ENCODE measurements at places on chromosomes 4 and X.
A peak's percentile ranks its signal among the peaks of the same experiment; 100 is the strongest.

- no peak for DNase-seq
These were observed 112.8 kb downstream of the KDR start for GRCh38 chr4:55012363-55013230.

DNA sequence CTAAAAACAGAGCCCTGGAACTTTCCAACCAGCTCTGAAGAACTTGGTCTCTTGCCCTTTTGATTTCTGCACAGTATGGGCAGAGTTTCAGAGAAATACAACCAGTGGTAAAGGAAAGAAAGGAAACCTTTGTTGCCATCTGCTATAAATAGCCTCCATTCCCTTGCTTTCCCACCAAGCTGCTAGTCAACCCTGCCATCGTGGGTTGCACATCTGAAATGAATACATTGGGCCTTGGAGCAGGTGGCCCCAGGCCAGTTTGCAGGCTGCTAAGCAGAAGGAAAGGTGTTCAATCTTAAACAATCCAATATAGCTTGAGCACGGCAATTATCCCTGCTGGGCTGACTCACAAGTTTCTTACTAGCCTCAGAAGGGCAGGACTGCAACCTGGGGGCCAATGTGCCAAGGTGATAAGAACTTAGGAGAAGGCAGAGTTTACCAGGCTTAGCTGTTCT lies 142.5 kb downstream of the PPARGC1A start:
- peak; percentile 79 for DNase-seq

- no peak for DNase-seq
These were observed 9.0 kb downstream of the SEC24D start for GRCh38 chr4:118826723-118827444.

- no peak for DNase-seq
These were observed 6.5 kb upstream of the SMARCA1 start for GRCh38 chrX:129529685-129530281.

DNA sequence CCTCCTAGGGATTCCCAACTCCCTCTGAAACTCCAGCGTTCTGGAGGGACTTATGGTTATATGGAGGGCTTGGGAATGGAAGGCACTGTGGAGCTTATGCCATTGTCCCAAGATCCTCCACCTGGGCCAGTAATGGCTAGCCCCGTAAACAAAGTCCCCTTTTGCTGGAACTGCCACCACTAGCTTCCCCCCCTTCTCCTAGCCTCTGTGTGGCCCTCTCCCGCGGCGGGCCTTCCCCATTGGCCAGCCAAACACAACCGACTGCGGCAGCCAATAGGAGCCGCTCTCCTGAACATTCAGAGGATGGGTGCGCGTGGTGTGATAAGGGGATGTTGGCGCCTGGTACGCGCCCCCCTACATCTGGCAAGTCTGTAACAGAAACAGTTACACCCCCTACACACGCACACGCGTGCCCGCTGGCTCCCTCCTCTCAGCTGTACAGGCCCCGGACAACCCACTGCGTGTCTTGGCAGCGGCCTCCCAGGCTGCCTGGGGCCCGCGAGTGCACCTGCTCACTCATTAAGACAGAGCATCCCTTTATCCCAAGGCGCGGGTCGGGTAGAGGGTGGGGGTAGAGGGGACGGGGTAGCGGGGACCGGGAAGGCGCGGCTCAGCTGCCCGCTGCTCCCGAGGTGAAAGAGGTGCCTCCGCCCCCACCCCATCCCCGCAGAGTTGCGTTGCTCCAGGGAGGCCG lies 863 bp upstream of the RAB33A start:
- peak; percentile 46 for DNase-seq

DNA sequence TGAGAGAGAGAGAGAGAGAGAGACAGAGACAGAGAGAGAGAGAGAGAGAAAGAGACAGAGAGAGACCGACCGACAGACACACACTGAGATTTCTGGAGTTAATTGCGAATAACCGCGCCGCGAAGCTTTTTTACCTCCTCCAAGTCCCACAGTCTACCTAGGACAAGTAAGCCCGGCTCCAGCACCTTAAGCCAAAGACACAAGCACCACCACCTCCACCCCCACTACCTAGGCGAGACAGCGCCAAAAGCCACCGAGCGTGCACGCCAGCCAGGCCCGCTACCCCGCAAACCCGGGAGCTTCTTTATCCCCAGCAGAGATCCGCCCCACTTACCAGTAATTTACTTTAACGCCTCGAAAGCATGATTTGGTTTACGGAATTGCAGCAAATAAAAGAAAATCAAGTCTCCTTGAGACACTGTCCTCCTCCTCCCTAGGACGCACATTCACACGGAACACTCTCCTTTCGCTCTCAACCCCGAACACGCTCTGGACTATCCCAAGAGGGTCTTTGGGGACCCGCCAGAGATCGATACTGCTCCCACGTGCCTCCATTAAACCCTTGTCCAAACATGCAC lies 649.6 kb upstream of the DIPK2B start:
- peak; percentile 21 for DNase-seq

- peak; percentile 15 for DNase-seq
These were observed 132.0 kb downstream of the CPZ start for GRCh38 chr4:8724436-8725070.

GRCh38 chr4:141153751-141154510 lies 20.7 kb upstream of the RNF150 start:
- no peak for DNase-seq

DNA sequence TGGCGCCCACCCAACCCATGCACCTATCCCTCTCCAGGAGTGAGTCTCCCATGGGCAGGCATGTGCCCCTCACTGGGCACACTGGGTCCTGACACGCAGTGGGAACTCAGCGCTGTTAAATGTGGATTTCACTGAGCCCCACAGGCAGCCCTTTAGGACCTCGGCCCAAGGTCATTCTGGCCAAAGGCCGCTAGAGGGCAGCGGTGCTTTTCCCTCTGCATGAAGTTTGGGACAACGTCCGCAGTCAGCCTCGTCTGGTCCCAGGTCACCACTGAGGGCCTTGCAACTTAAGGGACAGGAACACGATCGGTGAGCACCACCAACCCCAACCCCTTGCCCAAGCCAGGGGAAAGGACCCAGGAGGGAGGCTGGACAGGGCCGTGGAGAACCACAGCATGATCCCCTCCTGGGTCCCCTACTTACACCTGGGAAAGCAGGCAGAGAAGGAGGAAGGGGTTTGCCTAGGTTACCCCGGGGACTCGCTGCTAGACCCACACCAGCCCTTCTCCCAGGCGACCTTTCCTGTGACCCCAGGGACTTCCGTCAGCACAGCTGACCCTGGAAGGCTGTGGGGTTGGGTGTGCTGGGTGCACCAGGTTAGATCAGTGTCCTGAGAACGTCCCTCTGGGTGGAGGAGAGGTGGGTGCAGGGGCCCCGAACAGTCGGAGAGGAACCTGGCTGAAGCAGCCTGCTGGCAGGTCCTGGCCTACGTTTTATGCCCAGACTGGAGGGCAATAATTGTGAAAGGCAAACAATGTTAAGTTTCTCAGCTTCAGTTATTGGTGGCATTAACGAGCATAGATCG lies 24.0 kb downstream of the CYTL1 start:
- peak; percentile 68 for DNase-seq

DNA sequence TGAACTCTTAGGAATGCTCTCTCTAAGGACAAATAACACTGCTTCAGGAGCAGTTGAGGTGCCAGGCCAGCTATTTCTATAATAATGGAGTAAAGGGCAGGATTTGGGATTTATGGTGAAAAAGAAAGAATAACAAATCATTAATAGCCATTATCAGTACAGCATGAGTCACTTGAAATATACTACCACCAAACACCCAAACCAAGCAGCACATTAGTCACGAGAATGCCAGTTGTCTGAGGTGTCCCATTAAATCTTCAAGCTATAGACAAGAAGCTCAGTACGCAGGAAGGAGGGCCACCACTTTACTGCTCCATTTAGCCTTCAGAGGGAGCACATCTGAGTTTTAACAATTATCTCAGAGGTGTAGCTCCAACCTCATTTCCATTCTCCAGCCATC lies 106.8 kb upstream of the MAGEA10 start:
- no peak for DNase-seq

- no peak for DNase-seq
These were observed 897 bp downstream of the PNMA6F start for GRCh38 chrX:153320555-153321184.

DNA sequence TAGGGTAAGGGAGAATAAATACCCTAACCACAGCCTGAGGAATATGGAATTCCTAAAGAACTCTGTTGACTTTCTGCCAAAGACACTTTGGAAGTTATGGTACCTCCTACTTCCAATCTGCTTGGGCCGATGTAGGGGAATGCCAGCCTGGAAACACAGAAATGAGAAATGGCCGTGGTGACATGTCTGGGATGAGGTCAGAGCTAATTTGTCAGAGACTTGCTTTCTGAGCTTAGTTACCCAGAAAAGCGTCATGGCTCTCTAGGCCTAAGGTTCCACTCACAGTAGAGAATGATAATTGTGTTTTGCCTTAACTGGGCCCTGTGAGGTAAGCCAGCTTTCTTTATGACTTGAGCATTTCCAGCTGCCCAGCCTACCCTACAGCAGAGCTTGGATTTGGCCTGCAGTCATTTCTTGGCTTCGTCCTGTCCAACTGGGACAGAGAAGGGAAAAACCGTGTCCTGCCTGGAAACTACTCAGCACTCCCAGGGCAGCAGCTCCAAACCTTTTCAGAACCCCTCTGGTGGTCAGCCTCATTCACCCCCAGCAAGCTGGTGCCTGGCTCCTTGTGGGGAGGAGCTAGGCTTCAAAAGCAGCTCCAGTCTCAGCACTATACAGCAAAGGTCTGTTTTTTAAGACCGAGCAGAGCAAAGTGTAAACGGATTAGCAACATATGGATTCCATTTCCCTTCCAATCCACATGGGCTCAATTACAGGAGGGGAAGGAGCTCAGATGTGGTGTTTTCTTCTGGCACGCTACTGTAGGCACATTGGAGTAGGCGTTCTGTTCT lies 92.3 kb downstream of the RLIM start:
- no peak for DNase-seq

- DNase-seq: no peak
These were observed 268.2 kb upstream of the TEX13A start for GRCh38 chrX:105488716-105489115.

DNA sequence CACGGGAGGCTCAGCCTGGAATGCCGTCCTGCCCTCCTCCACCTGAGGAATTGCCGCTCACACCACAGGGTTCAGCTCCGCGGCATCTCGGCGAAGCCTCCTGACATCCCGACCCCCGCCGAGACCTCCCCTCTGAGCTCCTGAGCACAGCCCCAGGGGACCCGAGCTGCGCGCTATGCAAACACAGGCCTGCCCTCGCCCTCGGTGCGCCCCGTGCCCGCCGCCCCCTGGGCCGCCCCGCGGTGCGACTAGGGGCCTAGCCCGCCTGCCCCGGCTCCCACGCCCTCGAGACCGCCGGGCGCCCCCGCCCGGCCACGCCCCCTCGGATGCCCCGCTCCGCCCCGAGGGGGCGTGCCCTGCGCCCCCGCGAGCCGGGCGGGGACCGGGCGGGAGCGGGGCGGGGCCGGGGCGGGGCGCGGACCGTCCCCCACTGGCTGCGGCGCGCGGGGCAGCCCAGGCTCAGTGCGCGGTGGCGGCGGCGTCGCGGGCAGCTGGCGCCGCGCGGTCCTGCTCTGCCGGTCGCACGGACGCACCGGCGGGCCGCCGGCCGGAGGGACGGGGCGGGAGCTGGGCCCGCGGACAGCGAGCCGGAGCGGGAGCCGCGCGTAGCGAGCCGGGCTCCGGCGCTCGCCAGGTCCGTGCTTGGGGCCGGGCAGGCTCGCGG lies at the start of gene FGFR3:
TSS of gene FGFR3 (plus strand) at position 462 of the 664 bp plus-strand sequence. CDS start 642 bp downstream, outside the sequence.
- DNase-seq: peak; percentile 76

GRCh38 chr4:112938461-112939058 lies 110.9 kb upstream of the ANK2 start:
- DNase-seq: no peak

- no peak for DNase-seq
These were observed 76.2 kb upstream of the CD99 start for GRCh38 chrX:2614911-2615310.

GRCh38 chrX:108438110-108438623 lies at the start of gene COL4A6:
TSS of gene COL4A6 (minus strand) at chrX:108438422. CDS start at chrX:108438196, 226 bp downstream.
- DNase-seq: no peak

DNA sequence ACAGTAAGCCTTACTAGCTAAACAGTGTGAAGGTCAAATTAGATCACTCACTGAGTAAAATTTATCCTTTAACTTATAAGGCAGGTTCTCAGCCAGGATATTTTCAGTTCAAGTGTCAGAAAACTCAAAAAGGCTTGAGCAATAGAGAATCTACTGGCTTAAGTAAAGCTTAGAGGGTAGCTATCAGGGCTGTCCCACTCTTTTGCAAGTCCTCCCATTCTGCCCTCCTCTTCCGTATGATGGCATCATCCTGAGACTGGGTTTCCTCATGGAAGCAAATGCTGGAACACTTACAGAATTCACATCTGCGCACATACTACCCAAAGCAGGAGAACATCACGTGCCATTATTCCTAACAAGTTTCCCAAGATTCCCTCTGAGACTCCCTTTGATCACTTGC lies 55.0 kb downstream of the FBXL5 start:
- DNase-seq: no peak

- DNase-seq: no peak
These were observed 52.2 kb downstream of the EFNB1 start for GRCh38 chrX:68880846-68881552.

GRCh38 chr4:88698519-88698918 lies 890 bp upstream of the NAP1L5 start:
- no peak for DNase-seq

- no peak for DNase-seq
These were observed 231.5 kb downstream of the UNC5C start for GRCh38 chr4:95317085-95317793.

DNA sequence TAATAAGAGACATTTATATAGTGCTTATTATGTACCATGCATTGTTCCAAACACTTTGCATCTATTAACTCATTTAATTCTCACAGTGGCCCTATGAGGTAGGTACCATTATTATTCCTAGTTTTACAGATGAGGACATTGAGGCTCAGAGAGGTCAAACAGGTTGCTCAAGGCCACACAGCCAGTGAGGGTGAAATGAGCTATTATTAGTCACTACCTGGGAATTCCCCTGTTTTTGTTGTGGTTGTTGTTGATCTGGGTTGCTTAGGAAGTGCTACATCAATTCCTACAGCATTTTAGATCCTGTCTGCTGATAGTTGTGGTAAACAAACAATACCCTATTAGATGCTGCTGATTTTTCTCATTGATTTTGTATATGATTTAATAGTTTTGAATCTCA lies 41.2 kb downstream of the APLN start:
- DNase-seq: no peak

Data from mucosa of descending colon (tissue), 3 donors.